ENCODE measurements at places on chromosomes 12 and 14.
A peak's percentile ranks its signal among the peaks of the same experiment; 100 is the strongest.

GRCh38 chr14:61103541-61104339 is 122.7 kb downstream of the SLC38A6 start:
- ATAC-seq = peak; percentile 69
- H3K4me1 ChIP-seq = peaks cover 27% of the 10 kb centered on the region
- H3K4me3 ChIP-seq = no peak overlapping the region
- H3K27ac ChIP-seq = no peak overlapping the region

- ATAC-seq = no peak
- H3K27me3 ChIP-seq = no peaks in the 10 kb centered on the region
- no peak overlapping the region for H3K4me3 ChIP-seq
- no peaks in the 10 kb centered on the region for H3K4me1 ChIP-seq
Observed at GRCh38 chr12:20345866-20346265, 22.5 kb upstream of the PDE3A start.

- ATAC-seq = no peak
- peaks cover 90% of the 10 kb centered on the region for H3K36me3 ChIP-seq
- H3K4me3 ChIP-seq = no peak overlapping the region
- no peaks in the 10 kb centered on the region for H3K27me3 ChIP-seq
Observed at GRCh38 chr12:4289231-4289878, 15.8 kb downstream of the CCND2 start.

DNA sequence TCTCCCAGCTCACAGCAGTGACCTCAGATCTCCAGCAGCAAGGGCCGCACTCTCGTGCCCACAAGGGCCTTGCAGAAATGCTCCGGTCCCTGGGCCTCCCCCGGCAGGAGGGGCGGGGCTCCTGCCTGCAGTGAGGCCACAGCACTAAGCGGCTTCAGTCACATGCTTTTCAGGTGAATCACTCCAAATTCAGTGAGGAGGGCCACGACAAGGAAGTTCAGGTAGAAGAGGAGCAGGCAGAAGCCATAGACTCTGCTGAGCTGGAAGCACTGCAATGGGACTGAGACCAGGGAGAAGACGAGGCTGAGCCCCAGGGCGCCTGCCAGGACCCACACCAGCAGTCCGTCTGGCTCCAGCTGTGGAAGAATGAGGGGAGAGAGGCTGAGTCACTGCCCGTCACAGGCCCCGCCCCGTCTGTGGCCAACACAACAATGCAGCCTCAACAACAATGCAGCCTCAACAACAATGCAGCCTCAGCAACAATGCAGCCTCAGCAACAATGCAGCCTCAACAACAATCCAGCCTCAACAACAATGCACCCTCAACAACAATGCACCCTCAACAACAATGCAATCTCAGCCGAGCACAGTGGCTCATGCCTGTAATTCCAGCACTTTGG is 35.2 kb downstream of the SLC8B1 start:
- no peaks in the 10 kb centered on the region for H3K27me3 ChIP-seq
- peaks cover 21% of the 10 kb centered on the region for H3K4me1 ChIP-seq
- H3K36me3 ChIP-seq = peaks cover 23% of the 10 kb centered on the region
- H3K27ac ChIP-seq = no peak overlapping the region
- ATAC-seq = no peak

GRCh38 chr14:105746124-105746514 is 219.7 kb downstream of the TMEM121 start:
- peak overlapping the region; percentile 99 for H3K27ac ChIP-seq
- H3K36me3 ChIP-seq = peaks cover 60% of the 10 kb centered on the region
- no peak for ATAC-seq
- no peaks in the 10 kb centered on the region for H3K27me3 ChIP-seq
- H3K4me1 ChIP-seq = peaks cover 28% of the 10 kb centered on the region

GRCh38 chr14:100096656-100097055 is 31.4 kb downstream of the EVL start:
- peaks cover 15% of the 10 kb centered on the region for H3K4me1 ChIP-seq
- peak overlapping the region; percentile 44 for H3K27ac ChIP-seq
- H3K27me3 ChIP-seq = no peaks in the 10 kb centered on the region
- peaks cover 39% of the 10 kb centered on the region for H3K36me3 ChIP-seq
- H3K4me3 ChIP-seq = no peak overlapping the region

GRCh38 chr12:92615703-92616102 is 87.1 kb upstream of the PLEKHG7 start:
- H3K36me3 ChIP-seq = no peaks in the 10 kb centered on the region
- no peaks in the 10 kb centered on the region for H3K27me3 ChIP-seq
- H3K27ac ChIP-seq = no peak overlapping the region
- no peak for ATAC-seq

- H3K27me3 ChIP-seq = no peaks in the 10 kb centered on the region
- no peak for ATAC-seq
- H3K4me3 ChIP-seq = no peak overlapping the region
- peaks cover 26% of the 10 kb centered on the region for H3K36me3 ChIP-seq
Observed at GRCh38 chr12:104708891-104709290, 249.2 kb downstream of the SLC41A2 start.

GRCh38 chr12:123119808-123120207 is 31.1 kb downstream of the PITPNM2 start:
- ATAC-seq = peak; percentile 91
- H3K27me3 ChIP-seq = no peaks in the 10 kb centered on the region
- H3K4me3 ChIP-seq = peak overlapping the region; percentile 21
- H3K4me1 ChIP-seq = peaks cover 71% of the 10 kb centered on the region

GRCh38 chr12:118103601-118104382 is at the start of gene VSIG10:
VSIG10 (minus strand) TSS chr12:118104011; CDS start chr12:118103671, 340 bp downstream.
- peak; percentile 65 for ATAC-seq
- H3K36me3 ChIP-seq = no peaks in the 10 kb centered on the region
- H3K27ac ChIP-seq = peak within 1 kb of the TSS; percentile 57

- no peaks in the 10 kb centered on the region for H3K27me3 ChIP-seq
- H3K4me1 ChIP-seq = peaks cover 8% of the 10 kb centered on the region
- H3K36me3 ChIP-seq = peaks cover 60% of the 10 kb centered on the region
- no peak overlapping the region for H3K27ac ChIP-seq
- no peak overlapping the region for H3K4me3 ChIP-seq
Observed at GRCh38 chr14:59333668-59334067, 131.5 kb downstream of the GPR135 start.

Data from stimulated activated memory B cell treated with anti-CD40 and anti-IgM and Interleukin-4, amounts not matched to agents 10 μg/mL and 1 μg/mL and 100 μg/mL, for 72 hours (primary cell).